ENCODE measurements at places on chromosomes 2 and 18.
A peak's percentile ranks its signal among the peaks of the same experiment; 100 is the strongest.

GRCh38 chr18:23307567-23308295, 145.4 kb upstream of the RIOK3 start:
- peak; percentile 81 for DNase-seq

GRCh38 chr2:150120326-150120955, 367.0 kb downstream of the RND3 start:
- DNase-seq: no peak

DNA sequence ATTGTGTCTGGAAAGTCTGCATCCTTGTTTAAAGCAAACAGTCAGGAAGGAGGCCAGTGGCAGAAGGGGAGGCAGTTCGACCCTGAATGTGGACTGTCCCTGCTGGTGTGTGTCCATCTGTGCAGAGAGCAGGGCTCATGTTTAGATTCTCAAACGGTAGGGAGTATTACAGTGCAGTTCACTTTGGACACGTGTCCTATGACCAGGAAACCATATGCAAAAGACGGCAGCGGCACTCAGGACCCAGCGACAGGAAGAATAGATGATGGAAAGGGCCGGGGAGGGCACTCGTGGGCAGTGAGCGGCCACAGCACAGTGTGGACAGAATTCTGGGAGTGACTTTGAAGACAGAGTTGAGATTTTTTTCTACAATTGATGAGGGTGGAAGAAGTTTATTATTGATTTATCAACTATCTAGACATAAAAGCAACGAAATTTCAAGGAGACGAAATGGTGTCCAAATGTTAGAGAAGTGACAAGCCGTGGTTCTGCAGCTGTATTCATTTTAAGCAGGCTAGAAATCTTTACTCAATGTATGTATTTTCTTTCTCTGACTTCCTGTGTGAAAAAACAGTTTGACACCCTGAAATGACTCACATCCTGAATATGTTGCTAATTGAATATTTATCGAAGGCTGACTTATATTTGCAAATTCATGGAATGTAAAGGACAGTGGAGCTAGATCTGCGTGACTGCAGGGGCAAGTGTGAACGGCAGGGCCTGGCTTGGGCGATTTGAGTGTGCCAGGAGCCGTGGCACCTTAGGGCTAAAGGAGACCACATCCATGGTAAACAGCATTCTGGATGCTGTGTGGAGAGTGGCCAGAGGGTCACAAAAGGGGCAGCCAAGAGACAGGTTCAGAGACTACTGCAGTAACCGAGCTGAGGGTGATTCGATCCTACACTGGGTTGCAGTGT, 214.2 kb downstream of the PTGR3 start:
- peak; percentile 47 for DNase-seq

GRCh38 chr18:31581498-31582197, 10.0 kb upstream of the TTR start:
- peak; percentile 31 for DNase-seq

DNA sequence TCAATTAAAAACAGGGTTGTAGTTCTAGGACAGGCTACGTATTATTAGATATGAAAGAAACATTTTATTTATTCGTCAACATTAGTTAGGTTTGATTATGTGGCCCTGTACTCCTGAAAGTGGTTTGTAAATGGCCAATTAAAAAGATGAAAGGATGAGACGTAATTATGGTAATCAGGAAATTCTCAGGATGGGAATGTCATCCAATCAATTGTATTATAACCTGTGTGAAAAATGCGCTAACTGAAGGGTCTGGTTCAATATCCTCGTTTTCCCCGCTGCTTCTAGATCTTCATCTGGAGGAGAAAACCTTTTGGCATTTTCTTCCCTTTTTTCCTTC, 5.6 kb upstream of the C18orf32 start:
- DNase-seq: no peak

DNA sequence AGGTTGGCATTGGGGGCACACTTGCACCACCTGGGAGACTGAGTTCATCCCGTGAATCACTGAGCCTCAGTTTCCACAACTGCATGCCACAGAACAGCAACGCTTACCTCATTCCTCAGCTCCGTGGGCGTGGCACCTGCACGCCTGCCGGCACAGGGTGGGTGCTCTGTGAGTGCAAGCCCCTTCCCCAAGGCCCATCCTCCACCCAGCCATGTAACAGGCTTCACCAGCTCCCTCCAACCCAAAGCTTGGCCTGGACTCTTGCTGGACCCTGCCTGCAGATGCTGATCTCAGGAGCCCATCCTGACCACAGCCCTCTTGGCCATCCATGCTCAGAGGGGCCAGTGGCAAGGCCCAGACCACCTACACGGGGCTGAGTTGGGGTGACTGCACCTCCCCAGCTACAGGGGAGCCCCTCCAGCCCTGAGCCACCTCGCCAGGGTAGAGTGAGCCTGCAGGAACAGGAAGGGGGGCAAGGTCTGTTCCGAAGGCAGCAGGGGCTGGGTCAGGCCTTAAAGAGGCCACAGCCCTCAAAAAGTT, 1.8 kb downstream of the PRLH start:
- DNase-seq: no peak

DNA sequence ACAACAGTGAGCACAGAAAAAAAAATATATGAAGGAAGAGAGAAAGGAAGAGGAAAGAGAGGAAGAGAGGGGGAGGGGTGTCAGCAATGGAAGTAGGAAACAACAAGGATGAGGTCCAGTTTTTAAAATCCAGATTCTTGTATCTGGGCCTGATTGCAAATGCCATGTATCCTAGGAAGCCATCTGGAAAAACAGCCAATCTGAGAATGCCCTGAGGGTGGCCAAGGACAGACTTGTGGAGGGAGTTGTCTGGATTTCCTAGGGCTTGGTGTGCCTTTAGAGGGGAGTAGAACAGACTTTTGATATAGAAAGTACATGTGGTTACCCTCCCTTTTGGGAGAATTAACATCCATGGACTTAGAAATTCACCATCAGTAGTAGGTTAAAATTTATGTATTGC, 47.1 kb downstream of the PRKCE start:
- no peak for DNase-seq

DNA sequence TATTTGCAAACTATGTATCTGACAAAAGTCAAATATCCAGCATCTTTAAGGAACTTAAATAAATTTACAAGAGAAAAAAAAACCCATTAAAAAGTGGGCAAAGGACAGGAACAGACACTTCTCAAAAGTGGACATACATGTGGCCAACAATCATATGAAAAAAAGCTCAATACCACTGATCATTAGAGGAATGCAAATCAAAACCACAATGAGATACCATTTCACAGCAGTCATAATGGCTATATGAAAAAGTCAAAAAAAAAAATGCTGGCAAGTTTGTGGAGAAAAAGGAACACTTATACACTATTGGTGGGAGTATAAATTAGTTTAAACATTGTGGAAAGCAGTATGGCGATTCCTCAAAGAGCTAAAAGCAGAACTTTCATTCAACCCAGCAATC, 130.3 kb upstream of the LHCGR start:
- peak; percentile 3 for DNase-seq

GRCh38 chr2:152585830-152586484, 131.3 kb downstream of the PRPF40A start:
- DNase-seq: peak; percentile 96

DNA sequence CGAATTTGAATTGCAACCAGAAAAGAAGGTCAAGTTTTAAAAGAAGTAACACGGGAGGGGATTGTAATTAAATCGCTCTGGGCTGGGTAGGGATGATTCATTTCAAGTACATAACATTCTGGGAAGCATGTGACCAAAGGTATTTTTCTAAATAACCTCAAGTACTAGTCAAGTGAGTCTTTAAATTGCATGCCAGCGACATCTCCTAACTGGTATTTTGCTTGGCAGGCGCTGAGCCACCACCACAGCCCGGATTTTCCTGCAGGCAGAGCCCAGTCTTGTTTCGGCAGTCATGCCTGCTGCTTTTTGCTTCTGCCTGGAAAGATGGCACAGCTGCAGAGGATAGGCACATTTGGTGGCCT, 33.7 kb upstream of the NPAS2 start:
- peak; percentile 80 for DNase-seq

GRCh38 chr2:45699032-45699658, 47.7 kb downstream of the PRKCE start:
- peak; percentile 80 for DNase-seq

- no peak for DNase-seq
These were observed 277.2 kb downstream of the EIPR1 start for GRCh38 chr2:3100386-3100785.

GRCh38 chr18:73059280-73059679, 191.5 kb upstream of the NETO1 start:
- no peak for DNase-seq

GRCh38 chr2:171310889-171311288, 122.9 kb downstream of the METTL8 start:
- DNase-seq: no peak

- no peak for DNase-seq
These were observed 256.6 kb upstream of the ID2 start for GRCh38 chr2:8424997-8425900.

DNA sequence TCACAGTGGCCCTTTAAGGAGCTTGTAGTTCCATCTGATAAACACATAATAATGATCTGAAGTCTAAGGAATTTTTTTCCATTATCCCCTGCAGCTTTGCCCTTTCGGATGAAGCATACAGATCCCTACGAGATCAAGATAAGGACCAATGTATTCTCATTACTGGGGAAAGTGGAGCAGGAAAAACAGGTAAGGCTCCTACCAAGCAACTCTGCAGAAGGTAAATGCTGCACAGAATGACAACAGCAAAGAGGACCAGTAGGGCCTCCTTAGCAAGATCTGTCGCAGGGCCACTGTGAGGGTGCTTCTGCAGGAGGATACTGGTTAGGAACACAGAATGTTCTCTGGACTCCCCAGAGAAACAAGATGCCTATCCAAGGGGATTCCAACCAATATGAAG, 84.6 kb downstream of the MYO1B start:
- DNase-seq: no peak

GRCh38 chr2:137659616-137660015, 304.7 kb upstream of the HNMT start:
- no peak for DNase-seq

- no peak for DNase-seq
These were observed 10.1 kb downstream of the RPS27A start for GRCh38 chr2:55242617-55243016.

- DNase-seq: peak; percentile 51
These were observed 74.5 kb downstream of the INPP4A start for GRCh38 chr2:98519156-98519555.

DNA sequence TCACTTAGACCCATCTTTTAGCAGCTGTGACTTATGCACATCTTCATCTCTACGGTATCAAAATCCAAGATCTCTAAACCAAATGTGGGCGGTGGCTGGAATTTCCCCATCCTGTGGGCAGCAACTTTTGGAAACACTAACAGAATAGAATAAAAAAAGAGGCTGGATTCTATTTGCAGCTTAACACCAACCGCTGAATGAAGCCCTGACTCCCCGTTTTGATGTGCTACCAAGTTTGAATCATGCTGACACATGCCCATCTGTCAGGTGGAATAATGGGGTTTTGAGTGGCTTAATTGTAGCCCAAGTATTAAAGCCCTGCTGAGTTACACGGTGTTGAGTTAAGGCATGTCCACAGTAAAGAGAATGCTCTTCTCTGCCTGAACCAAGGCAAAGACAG, 165.2 kb downstream of the MTCL1 start:
- DNase-seq: no peak

- peak; percentile 12 for DNase-seq
These were observed 20.0 kb upstream of the NEMP2 start for GRCh38 chr2:190554357-190555006.

- no peak for DNase-seq
These were observed 283.9 kb downstream of the SLC8A1 start for GRCh38 chr2:40168032-40168431.

DNA sequence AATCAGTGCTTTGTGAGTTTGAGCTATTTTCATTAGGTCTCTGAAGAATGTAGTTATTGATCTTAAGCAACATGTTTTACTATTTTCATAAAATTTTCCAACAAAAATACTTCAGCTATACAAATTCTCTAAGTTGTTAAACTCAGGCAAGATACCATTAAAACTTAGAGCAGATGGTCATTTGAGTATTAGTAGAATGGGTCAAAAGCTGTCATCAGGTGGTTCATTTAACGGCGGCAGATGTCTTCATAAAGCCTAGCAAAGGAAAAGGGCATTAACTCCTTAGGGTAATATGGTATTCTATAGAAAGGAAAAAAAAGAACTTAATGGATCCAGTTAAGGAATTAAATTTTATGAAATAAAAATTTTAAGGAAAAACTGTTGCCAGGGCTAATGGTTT, 19.2 kb downstream of the MIB1 start:
- DNase-seq: no peak

DNA sequence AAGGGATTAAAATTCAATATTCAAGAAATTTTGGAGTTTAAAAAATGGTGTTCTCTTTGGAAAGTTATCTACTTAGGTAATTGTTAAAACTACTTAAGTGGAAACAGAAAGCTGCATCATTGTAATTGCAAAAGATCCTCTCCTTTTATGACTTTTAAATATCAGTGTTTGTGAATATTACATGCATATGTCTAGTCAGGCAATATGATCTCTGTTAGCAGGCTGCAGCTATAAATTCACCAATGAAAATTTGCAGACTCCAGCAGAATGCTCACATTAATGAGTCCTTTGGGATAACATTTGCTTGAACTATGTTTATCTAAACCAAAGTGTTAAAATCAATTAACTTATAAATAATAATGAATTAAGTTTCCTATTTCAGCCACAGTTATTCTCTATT, 59.2 kb upstream of the CSRNP3 start:
- DNase-seq: no peak

GRCh38 chr2:112198780-112199179, 56.1 kb downstream of the ZC3H8 start:
- DNase-seq: no peak

DNA sequence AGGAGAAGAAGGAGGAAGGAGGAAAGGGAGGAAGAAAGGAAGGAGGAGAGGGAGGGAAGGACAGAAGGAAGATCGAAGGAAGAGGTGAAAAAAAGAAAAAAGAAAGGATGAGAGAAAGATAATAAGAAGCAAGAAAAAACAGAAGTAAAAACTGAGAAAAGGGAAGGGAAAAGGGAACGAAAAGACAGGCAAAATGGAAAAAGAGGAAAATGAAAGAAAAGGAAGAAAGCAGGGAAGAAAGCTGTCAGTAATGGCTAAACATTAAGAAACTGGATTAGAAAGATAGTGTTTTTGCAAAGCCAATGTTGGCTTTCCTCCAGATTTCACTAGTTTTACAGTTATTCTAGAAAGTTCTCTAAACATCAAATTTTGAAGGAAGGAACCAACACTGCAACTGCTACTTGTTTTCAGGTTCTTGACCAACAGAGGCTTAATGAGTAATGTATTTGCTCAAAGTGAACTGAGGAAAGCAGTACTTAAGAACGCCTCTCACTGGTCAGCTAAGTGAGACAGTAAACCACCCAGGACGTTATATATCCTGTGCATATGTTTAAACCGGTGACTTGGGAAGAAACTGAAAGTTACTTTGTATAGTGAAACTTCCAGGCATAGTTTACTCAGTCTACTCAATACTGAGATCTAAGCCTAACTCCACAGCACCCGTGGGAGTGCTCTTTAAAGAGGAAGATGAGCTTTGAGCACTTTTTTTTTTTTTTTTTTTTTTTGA, 286.2 kb upstream of the TRIB2 start:
- DNase-seq: peak; percentile 80

DNA sequence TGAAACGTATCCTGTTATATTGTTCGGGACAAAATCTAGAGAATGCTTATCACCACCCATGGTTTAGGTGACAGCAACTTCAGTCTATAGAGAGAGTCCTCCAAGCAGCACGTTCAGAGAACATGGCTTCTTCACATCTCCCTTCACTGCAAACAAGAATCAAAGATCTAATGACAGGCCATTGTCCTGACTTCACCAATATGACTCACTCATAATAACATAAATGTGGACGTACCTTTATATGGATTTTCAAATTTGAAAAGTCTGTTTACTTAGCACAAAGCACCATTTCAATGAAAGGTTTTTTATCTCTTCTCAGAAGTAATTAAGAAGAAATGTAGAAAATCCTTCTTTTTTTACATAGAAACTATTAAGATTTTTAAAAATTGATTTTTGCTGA, 46.7 kb downstream of the KLF7 start:
- DNase-seq: no peak
